Activated T-helper 1 cell treated with anti-CD3 and anti-CD28 coated beads, Interleukin-2, amount 50 U/mL, for 16 hours (primary cell): ENCODE measurements at places on chromosomes 5 and 9.

- DNase-seq = no peak
These were observed 317.7 kb upstream of the IRX4 start for GRCh38 chr5:2200261-2200950.

DNA sequence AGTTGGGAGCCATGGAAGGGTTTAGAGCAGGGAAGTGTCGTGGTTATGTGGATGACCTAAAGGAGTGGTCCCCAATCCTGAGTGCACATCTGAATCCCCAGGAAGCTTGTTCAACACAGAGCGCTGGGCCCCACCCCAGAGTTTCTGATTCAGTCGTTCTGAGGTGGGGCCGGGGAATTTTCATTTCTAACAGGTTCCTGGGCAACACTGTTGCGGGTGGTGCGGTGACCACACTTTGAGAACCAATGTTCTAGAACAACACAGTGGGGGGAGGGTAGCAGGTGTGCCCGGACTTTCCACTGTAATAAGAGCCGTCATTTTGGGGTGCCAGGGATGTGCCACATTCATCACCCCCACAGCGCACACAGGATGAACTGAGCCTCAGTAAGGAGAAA lies 39.3 kb downstream of the DUSP1 start:
- DNase-seq = no peak

GRCh38 chr5:107010060-107010459 lies 660.7 kb downstream of the EFNA5 start:
- DNase-seq = no peak

DNA sequence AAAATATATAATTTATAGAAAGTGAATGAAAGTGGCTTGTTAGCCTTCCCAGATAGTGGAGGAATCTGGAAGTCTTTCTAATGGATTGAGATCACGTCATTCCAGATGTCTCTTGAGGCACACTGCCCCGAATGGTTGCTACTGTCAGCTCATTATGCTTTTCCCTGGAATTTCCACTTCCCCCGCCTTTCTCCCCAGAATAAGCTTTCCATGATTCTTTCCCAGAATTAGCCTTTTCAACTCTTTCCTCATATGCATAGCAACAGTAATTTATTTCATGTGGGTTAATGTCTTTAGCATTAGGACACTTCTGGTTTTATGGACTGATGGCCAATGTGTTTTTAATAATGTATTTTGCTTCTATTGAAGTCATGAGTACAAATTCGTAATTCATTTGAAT lies 81.5 kb downstream of the PALM2AKAP2 start:
- DNase-seq = no peak
